ENCODE measurements at places on chromosomes 2 and 18. TPM values are rescaled to one million over a fixed set of nuclear protein-coding genes. Genes with fewer than 3 reads are reported as not detected.

Gene KCNS3
- total RNA-seq, result 1.1 TPM

Gene SNX17
- 138 TPM for total RNA-seq

Gene TRPM8
- not detected for total RNA-seq

Gene ARHGEF4
- total RNA-seq, result 9.2 TPM

Gene GREB1L
- 1.6 TPM for total RNA-seq

Gene DPP10
- total RNA-seq, result not detected

Gene CRIM1
- total RNA-seq, result 133 TPM

Gene KHK
- 7.5 TPM for total RNA-seq

Gene LONRF2
- total RNA-seq, result 3.0 TPM

Gene DPP4
- total RNA-seq, result 0.79 TPM

Gene GPR39
- total RNA-seq, result 9.6 TPM

Gene TRIM54
- 0.73 TPM for total RNA-seq

Gene PSMG2
- total RNA-seq, result 60.5 TPM

Gene RGPD8
- 2.7 TPM for total RNA-seq

Gene AAMP
- 125 TPM for total RNA-seq

Gene MROH2A
- not detected for total RNA-seq

Gene NT5C1B
- not detected for total RNA-seq

Gene EMX1
- 0.27 TPM for total RNA-seq

Gene SPC25
- 20.1 TPM for total RNA-seq

Gene FASTKD1
- 25.8 TPM for total RNA-seq

Gene FAM237A
- not detected for total RNA-seq

Gene KCNF1
- total RNA-seq, result 43.9 TPM

Gene DRC1
- total RNA-seq, result 0.19 TPM

Gene ANO7
- total RNA-seq, result 2.2 TPM

Gene LINC00305
- total RNA-seq, result not detected

Gene SH3YL1
- total RNA-seq, result 10.0 TPM

Gene C2orf78
- not detected for total RNA-seq

Gene REEP1
- 0.68 TPM for total RNA-seq

Gene RAD51AP2
- total RNA-seq, result not detected

Gene SP110
- total RNA-seq, result 5.6 TPM

Gene INPP5D
- total RNA-seq, result 0.60 TPM
